ENCODE measurements at places on chromosomes 2 and 18. TPM values are rescaled to one million over a fixed set of nuclear protein-coding genes. Genes with fewer than 3 reads are reported as not detected.

DNA sequence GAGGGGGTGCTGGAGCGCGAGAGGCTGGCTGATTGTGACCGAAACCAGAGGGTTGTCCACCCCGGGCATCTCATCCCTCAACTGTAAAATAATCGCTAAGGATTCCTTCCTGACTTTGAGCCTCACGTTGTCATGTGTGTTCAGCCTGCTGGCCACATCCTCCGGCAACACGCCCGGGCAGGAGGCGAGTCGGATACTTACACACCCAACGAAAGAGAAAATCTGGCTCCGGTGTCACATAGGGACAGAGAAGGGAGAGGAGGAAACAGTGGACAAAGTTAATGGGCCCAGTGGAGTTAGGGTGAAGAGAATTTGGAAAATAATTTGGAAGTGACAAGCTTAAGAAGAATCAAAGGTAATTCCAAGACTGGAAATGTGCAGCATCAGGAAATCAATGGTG is 2.4 kb downstream of the TLX2 start:
- no peak for DNase-seq

The STARD6 gene
- not detected for total RNA-seq

- no peak for DNase-seq
Observed at GRCh38 chr2:102619414-102620319, at the start of gene SLC9A2. TSS of gene SLC9A2 (plus strand) at chr2:102619553. CDS start at chr2:102619849, 296 bp downstream.

- no peak for DNase-seq
Observed at GRCh38 chr2:239485622-239486021, 84.8 kb upstream of the HDAC4 start.

DNA sequence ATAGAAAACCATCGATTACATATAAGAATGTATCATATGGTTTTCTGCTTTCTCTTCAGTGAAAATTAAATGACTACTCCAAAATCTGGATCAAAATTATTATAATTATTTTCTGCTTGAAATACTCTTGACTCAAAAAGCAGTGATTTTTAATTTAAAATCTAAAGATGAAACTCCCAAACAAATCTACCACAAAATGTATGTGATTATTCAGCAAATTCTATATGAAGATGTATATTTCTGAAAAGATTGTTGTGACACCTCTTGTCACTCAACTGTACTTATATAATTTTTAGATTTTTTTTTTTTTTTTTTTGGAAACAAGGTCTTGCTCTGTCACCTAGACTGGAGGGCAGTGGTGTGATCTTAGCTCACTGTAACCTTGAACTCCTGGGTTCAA is 98.6 kb downstream of the MTCL1 start:
- no peak for DNase-seq

DNA sequence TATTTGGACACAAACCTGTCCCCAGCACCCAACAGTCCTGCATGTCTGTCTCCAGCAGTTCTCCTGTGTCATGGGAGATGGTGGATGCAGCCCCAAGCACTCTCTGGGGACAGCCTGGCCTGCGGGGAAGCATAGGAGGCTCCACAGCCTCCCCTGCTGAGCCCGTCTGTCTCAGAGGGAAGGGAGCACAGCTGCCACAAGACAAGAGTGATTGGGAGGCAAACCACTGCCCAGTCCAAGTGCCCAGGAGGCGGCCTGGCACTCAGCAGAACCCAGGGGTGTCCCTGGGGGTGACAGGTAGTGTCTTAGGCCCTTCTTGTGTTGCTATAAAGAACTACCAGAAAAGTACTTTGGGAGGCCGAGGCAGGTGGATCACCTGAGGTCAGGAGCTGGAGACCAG is 211.2 kb upstream of the MYT1L start:
- no peak for DNase-seq

The SLC9A4 gene
- total RNA-seq, result 0.05 TPM

The PRKAG3 gene
- not detected for total RNA-seq

DNA sequence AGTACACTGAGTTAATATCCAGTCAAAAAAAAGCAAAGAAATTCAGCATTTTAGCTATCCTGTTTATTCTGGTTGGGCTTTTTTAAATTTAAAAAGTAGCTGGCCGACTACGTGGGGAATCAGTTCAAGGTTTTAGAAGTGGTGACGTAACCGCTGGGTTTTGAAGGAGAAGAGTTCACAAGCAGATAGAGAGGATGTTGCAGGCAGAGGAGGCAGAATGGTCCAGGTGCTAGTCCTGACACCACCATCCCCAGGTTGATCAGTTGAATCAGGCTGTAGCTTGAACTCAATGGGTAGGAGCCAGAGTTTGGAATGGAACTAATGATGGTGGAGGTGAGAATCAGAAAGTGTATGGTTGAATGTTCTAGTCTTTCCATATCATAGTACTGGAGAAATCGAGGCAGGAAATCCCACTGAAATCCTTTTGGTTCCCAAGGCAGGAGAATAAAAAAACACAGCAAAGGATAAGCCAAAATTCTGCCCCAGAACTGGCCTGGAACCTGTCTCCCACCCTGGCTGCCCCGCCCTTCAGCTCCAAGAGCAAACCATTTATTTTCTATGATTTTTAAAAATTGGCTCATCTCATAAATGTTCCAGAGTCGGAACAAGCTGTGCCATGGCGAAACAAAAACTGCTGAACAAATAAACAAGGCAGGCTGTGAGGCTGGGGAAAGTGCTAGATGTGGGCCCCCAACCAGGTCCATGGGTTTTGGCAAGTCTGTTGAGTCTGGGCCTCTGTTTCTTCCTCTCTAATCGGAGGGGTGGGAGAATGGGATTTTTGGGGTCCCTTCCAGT is 44.0 kb downstream of the SLC4A1AP start:
- no peak for DNase-seq

The ALPI gene
- total RNA-seq, result not detected

- no peak for DNase-seq
Observed at GRCh38 chr2:191650896-191651773, 26.8 kb upstream of the NABP1 start.

DNA sequence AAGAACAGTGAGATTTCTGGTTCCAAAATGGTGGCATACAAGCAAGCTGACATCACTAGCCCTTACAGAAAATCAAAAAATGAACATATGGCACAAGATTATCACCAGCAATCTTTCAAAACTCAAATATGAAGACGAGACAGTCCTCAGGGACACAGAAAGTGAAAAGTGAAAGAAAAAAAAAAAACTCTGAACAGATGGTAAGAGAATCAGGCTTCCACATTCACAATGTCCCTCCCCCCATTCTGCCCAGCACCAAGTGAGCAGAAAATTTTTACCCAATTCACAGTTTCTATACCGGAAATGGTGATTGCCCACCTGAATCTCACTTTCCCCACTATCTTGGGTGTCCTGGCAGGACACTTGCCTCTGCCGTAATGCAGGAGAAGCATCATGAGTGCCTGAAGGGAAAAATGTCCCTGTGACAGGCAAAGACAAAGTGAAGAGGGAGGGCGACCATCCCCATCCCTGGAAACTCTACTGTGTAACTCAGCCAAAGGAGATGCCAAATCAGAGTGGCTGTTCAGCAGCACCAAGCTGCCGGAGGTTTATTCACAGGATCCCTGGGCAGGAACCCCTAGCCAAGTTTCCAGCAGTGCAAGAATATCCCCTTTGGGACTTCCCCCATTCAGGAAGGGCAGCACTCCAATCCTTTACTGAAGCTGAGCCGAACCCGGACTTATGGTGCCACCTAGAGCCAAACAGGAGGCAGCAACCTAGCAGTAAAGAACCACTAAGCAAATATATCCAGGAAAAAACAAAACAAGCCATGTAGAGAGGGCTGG is 312.2 kb downstream of the LRATD1 start:
- DNase-seq, result no peak

Data from activated B cell treated with CpG ODN at 0.5 μM for 24 hours (primary cell).